M059J (cell line): ENCODE measurements at places on chromosomes 6 and 20. TPM values are rescaled to one million over a fixed set of nuclear protein-coding genes. Genes with fewer than 3 reads are reported as not detected.

DNA sequence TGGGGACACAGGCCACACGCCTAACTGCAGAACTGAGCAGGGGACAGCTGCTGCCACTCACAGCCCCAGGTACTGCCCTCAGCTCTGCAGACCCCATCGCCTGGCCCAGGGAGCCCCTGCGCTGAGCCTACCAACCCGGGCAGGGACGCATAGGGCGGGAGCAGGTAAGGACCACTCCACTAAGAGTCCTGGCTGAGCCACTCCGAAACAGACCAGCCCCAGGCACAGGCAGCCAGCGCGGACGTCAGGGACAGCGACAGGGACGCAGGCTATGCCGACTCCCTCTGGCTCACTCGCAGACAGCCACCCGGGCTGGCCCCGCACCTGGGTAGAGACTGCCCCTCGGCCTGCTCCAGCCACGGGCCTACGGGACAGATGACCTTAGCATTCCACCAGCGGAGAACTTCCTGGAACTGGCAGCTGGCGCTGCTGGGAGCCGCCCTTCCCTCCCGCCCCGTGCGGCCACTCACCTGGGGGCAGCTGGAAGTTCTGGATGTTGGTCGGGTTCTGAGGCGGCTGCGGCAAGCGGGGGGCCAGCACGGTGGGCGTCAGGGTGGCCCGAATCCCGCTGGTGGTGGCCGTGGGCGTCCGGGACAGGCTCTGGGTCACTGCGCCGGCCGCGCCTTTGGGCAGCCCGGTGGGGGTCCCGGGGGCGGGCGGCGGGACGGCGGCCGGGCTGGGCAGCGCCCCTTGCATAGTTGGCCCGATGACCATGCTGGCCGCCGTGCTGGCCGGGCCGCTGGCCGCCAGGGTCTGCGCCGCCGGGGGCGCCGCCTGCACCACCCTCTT is 1.5 kb downstream of the TAF4 start:
- no peak for DNase-seq

DNA sequence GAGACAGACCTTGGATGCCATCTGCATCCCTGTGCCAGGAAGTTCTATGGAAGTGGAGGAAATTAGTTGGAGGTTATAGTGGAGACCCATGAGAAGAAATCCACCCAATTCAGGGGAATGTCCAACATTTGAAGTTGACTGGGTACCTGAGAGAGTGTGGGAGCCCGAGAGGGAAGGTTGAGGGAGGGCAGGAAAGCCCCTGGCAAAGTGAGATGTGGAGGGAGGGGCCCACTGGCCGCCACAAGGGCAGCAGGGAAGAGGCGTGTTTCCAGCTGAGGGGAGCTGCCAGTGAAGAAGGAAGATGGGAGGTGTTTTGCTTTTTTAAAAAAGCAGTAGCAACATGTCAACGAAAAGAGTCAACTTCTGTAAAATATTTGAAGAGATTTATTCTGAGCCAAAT is 16.3 kb upstream of the SERPINB9 start:
- no peak for DNase-seq

DNA sequence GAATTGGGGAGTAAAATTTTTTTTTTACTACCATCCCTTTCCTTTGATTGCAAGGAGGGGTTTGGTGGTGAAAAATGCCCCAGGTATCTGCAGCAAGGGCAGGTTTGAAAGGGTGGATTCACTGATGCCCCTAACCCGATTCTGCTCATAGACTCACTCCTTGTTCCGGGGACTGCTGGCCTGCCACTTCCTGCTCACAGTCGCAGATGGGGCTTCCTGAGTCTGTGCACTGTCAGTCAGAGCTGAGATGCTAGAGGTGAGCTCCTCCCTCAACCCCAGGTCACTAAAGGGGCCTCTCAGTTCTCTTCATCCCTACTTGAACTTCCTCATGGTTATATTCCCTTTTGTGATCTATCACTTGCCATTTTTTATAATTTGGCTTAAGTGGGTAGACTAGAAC is 357.9 kb downstream of the FARS2 start:
- DNase-seq = no peak

- no peak for DNase-seq
Measured at GRCh38 chr20:33650753-33651561, 11.2 kb upstream of the C20orf144 start.

DNA sequence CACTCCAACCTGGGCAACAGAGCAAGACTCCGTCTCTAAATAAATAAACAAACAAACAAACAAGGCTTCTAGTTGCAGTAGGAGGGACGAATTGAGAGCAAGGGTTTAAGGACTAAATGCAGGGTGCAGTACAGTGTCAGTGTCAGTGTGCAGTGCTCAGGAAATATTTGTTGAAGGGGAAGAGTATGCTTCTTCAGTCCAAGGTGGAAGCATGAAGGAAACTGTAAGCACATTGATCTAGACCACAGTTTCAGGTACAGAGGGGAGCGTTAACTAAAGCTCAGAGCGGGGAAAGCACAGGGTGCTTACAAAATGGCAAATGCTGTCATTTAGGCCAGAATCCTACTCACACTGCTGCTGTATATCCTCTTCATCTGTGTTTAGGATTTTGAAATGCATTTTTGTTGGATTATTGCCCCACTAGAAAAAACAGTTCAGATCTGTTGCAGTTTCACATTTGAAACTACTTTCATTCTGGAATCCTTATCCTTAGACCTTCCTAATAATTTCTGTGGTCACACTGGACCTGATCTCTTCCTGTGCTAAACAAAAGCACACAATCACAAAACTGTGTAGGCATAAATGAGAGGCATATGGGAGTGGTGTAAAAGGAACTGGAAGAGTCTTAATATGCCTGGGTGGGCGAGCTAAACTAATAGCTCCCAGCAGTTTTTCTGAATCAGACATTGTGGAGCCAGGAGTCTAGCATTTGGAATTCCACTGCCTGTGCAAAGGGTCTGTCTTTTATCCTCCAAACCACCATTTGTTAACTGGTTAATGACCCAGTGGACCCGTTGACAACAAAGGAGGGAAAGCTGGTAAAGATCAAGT is 41.4 kb downstream of the CBFA2T2 start:
- peak; percentile 29 for DNase-seq

DNA sequence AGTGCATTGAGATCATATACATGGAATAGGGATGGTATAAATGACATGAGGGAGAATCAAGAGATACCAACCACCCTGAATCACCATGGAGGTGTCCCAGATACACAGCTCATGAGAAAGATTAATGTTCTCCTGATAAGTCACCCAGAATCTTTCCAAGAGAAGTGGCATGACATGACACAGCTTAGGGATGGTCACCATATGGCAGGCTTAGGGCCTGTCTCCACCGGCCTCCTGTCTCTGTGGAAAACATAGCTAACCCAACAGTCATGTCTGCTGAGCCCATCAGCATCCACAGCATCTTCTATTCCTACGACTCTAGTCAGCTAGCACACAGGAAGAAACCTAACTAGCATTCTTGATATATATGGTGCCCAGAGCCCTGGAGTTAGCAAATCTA is 133.3 kb downstream of the IPCEF1 start:
- no peak for DNase-seq

- peak; percentile 65 for DNase-seq
Measured at GRCh38 chr6:18380851-18381250, 6.3 kb upstream of the RNF144B start.

DNA sequence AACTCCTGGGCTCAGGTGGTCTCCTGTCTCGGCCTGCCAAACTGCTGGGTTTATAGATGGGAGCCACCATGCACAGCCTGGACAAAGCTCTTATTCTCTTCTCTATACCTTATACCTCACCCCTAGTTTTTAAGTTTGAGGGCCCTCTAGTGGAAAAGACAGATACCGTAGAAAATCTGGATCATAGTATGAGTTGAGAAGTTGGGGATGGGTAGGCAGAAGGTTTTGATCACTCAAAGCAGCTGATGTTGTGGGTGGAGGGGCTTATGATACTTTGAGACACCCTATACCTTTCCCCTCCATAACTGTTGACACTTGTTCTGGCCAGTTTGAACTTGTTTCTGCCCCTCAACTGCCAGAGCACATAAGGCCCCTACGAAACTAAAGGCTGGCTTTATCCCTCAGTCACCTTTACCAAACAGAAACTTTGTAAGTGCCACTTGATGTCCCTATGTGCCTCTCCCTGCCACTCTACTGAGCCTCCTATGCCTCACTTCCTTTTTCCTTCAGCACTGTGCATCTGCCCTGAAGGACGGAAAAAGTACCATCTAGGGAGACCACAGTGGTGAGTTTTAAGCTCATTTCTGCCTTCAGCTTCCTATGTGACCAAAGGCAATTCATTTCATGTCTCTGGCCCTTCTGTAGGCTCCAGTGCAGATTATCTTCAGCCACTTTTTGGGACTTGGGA is 28.6 kb downstream of the RALY start:
- DNase-seq = peak; percentile 41

LGSN gene
- 0.07 TPM in 1 of 2 replicates, not detected in the other for total RNA-seq

TBXT gene
- not detected in 2 replicates for total RNA-seq

C20orf204 gene
- total RNA-seq = 0.02 TPM in 2 replicates

C6orf52 gene
- total RNA-seq = 0.32 and 0.44 TPM in 2 replicates

ARMC2 gene
- total RNA-seq = 1.7 and 2.5 TPM in 2 replicates

C6orf141 gene
- 11.7 and 16.6 TPM in 2 replicates for total RNA-seq
